Bone marrow (tissue), 2 donors: ENCODE measurements at places on chromosomes 3 and 15.

DNA sequence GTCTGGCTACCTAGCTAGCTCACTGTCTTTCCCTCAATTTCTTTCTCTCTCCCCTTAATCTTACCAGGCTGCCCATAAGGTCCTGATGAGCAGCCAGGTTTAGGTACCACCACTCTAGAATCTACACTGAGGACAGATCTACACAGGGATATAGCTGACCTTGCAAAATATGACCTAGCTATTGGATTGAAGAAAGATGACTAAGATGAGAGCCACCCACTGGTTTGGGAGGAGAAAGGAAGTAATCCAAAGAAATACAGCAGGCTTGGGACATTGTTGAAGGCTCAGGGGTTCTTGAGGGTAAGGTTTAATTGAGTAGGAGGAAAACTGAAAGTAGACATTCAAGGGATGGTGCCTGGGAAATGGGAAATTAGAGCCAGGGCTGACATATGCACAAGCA is 142.0 kb upstream of the TMC3 start:
- DNase-seq, result no peak

GRCh38 chr15:51111061-51111460 is 16.4 kb upstream of the TNFAIP8L3 start:
- no peak for DNase-seq

GRCh38 chr3:75341324-75342067 is 322.6 kb upstream of the FRG2C start:
- DNase-seq, result no peak

GRCh38 chr3:129555153-129555550 is 12.2 kb downstream of the H1-8 start:
- no peak for DNase-seq

- no peak for DNase-seq
Measured at GRCh38 chr15:36294359-36294758, 285.1 kb upstream of the CDIN1 start.

- DNase-seq, result no peak
Measured at GRCh38 chr3:49009396-49009795, 2.2 kb downstream of the WDR6 start.

GRCh38 chr15:40881351-40881750 is 7.3 kb upstream of the RHOV start:
- no peak for DNase-seq

DNA sequence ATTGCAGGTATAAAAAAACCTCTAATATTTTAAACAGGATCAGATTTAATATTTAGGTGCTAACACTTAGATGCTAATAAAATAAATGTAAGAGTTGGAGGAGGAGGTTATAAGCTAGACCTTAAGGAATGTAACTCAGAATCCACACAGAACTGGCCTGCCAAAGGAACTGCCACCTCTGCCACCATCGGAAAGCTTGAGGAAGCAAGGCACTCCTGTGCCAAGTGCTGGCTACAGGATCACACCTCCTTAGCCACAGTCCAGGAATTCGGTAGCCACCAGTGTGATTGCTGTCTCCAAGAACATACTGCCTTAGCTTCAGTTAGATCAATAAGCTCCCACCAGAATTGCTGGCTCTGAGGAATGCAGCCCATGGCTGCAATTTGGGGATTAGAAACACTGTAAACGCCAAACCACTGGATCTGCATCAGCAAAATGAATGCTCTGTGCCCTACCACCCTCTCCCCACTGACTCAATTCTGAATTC is 58.0 kb downstream of the FRMD5 start:
- no peak for DNase-seq

GRCh38 chr15:43230640-43231115 is 9.9 kb upstream of the EPB42 start:
- DNase-seq, result no peak

DNA sequence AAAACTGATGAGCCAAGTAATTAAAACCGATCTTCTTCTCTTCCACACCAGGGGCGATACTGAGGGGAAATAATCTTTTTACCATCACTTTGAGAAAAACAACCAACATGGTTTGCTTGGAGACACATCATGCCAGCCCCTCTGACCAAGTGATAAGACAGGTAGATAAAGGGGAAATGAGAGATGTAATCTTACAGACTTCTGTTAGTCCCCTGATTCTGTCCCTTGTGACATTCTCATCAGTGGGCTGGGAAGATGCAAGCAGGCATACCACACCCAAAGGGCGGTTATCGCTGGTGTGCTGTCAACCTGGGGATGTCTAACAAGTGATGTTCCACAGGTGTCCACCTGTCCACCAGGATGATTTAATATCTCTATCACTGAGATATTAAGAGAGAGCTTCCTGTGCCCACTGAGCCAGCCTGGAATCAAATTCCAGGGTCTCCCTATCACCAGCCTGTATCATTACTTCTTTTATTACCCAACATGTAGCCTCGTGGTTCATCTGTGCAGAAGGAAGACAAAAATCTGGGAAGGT is 315.0 kb downstream of the FOXP1 start:
- DNase-seq, result no peak

DNA sequence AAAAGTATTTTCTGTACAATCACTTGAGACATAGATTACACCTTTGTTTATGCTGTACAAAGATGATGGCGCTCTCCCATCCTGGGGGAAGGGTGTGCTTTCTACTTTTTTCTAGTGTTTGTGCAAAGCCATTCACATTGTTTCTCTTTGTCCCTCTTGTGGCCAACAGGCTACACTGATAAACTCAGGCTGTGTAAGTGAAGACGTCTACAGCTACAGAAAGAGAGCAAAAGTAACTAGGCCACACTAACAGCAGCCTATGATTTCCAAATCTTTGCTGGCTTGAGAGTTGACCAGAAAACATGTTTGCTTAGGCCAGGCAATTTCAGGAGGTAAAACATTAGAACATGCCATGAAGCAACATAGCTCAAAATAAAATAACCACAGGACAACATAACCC is 75.1 kb downstream of the FOXB1 start:
- no peak for DNase-seq

- no peak for DNase-seq
Measured at GRCh38 chr3:121863801-121864200, 28.8 kb downstream of the EAF2 start.

DNA sequence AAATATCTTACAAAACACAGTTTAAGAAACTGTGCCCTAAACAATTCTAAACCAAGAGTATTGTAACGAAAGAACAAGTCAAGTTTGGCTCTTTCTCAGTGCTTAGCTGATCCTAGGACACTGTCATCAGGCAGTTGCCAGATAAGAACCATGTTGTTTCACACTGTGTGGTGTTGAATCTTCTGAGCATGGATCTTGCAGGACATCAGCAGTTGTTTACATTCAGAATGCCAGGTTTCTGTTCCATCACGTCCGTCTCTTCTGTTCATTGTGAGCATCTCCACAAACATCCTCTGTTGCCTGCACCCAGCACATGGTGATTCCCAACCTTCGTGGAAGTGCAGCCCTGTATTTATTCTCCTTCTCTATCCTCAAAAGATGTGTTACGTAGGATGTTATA is 67.9 kb downstream of the DCUN1D1 start:
- DNase-seq, result no peak

DNA sequence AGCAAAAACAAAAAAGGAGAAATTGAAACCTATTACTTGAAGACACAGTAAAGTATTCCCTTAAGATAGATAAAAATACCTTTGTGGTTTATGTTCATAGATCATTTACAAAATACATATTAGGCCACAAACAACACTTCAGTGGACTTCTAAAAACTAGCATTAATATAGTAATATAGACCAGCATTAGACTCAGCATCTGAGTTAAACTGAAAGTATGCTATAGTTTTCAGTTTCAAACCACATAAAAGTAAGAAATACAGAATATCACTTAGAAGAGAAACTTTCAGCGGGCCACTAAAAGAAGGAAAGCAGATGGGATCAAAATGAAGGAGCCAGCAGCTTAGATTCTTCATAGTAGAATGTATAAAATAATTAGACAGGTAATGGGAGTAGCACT is 86.6 kb downstream of the MSL2 start:
- no peak for DNase-seq

- DNase-seq, result no peak
Measured at GRCh38 chr3:143538577-143538981, 309.7 kb downstream of the SLC9A9 start.

DNA sequence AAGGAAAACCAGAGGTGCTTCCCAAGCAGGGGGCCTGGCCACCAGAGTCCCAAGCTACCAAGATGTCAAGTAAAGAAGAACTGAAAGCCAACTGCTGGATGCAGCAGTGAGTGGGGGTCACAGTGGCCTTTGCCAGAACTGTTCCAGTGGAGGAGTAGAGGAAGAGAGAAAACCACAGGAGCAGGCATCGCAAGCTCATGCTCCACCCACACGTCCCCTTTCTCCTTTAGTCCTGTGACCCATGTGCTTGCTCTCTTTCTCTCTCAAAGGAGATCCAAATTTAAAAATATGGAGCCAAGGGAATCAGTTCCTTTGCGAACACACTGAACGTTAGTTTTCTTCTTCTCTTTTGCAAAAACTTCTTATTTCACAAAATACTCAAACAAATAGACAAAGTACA is 12.4 kb upstream of the ABHD2 start:
- DNase-seq, result no peak

GRCh38 chr3:108239082-108239481 is 16.9 kb upstream of the IFT57 start:
- DNase-seq, result no peak

DNA sequence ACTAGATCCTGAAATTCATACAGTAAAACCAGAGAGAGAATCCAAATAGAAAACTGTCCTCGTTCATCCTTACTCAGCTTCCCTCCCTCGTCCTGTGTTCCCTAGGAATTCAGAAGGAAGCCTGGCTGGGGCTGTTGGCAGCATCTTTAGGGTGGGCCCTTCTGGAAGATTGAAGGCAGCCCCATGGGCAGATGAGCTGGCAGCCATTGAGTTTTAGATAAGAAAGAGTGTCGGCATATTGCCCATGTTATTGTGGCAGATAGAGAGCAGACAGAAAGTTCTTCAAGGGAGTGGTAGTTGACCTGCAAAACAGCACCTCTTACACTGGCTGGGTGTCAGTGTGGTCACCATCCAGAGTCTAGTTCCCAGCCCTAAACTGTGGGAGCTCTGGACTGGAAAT is 23.5 kb downstream of the TMOD2 start:
- no peak for DNase-seq

DNA sequence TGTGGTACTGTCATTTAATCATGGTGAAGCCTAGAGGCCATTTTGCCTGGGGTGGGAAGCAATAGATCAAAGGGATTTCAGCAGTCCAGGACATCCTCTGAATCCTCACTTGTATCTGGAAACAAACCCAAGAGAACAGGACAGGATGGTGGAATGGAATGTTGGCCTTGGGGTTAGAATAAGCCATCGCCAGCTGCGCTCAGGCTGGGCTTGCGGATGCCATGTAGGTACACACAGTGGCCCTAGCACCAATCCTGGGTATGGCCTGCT is 76.5 kb upstream of the ALDH1A3 start:
- no peak for DNase-seq

- DNase-seq, result no peak
Measured at GRCh38 chr15:42010434-42010833, 10.4 kb downstream of the PLA2G4E start.

DNA sequence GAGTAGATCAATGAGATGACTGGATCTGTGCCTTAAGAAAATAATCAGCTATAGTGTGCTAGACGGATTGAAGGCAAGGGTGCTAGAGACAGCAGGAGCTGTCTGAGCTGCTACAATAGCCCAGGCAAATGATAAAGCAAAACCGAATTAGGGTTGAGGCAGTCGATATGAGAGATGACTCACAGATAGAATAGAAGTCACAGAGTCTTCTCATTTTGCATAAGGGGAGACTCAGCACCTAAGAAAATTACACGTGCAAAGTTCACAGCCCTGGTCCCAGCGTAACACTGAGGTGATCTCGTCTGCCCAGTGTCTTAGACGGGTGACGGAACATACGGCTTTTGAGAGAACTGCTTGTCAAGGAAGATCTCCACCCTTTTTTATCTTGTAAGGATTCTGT is 11.6 kb downstream of the LPP start:
- no peak for DNase-seq

- DNase-seq, result no peak
Measured at GRCh38 chr3:115961380-115961779, 338.1 kb downstream of the GAP43 start.
